ENCODE measurements at places on chromosomes 4 and X. TPM values are rescaled to one million over a fixed set of nuclear protein-coding genes. Genes with fewer than 3 reads are reported as not detected.

DNA sequence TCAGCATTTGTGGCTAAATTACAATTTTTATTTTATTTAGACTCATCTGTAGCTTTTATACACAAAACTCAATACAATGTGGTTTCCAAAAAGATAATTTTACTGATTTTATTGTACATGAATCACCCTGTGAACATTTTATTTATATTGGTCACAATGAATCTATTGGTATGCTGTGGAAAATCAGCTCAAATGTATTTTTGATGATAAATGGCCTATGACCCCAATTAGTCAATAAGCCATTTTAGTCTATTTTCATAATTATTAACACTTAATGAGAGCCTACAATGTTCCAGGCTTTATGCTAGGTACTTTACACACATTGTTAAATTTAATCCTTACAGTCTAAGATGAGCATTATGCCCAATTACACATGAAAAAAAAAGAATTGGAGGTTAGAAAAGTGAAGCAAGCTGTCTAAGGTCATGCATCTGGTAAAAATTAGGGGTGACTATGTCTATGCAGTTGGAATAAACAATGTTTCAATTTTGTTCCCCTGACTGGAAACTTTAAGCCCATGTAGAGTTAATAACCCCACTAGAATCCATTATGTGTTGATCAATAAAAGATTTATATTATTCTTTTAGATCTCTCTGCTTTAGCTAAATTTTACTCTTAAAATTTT lies 344.7 kb downstream of the PABPC4L start:
- no peak for DNase-seq

GRCh38 chr4:15068298-15068697 lies 66.0 kb downstream of the CPEB2 start:
- no peak for DNase-seq

DNA sequence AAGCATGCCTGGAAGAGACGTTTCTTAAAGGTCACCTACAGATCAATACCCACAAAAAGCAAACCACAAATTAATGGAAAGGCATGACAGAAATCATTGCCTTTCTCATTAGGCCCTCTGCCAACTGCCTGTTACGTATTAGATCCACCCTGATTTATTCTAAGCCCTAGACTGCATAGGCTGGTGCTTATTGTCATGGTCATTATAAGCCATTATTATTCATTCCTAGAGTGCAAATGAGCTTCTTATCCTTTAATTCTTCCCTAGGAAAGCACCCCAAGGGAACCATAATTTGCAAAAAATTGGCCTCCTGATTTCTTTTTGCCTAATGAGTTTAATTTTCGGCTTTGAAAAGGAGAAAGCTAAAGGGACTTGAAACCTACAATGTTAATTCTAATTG lies 184.2 kb upstream of the GPRIN3 start:
- no peak for DNase-seq

- DNase-seq, result no peak
Measured at GRCh38 chr4:98519268-98519977, 139.0 kb downstream of the TSPAN5 start.

GRCh38 chrX:25531096-25531495 lies 515.3 kb upstream of the ARX start:
- no peak for DNase-seq

DNA sequence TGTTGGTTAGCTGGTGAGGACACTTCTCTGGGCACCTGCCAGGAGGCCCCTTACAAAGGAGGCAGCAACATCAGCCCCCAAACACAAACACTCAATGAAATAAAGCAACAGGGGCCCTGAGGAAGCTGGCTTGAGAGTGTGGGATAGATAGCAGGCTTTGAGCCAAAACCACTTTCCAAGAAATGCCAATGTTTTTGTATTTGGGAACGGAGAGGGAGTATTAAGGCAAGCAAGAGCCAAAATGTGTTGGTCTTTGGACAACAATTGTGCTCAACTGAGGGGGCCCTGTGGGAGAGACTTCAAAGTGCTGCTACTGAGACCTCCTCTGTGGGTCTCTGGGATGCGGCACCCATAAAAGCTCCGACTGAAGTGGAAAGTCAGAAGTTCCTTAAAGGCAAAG lies 41.0 kb downstream of the RAI2 start:
- no peak for DNase-seq

DNA sequence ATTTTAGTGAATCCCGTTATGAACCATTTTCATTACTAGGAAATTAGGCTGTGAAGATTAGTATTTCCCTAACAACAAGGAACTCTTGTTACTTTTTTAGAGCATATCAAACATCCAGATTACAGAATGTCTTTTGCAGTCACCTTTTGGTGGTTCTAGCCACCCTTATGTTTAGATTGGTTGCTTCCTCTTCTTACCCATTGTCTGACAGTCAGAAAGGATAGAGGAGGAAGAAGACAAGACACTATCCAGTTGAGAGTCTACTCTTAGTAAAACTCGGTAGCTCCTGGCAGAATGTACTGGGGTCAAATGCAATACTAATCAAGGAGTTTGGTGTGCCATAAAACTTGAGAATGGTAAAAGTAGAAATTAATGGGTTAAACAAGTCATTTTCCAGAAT lies 1.6 kb upstream of the GUCY1A1 start:
- no peak for DNase-seq

TCEAL2 gene
- polyA plus RNA-seq, result 25.0 TPM

All from left renal pelvis (tissue), 4 donors.